ENCODE measurements at places on chromosomes 6 and 20.
A peak's percentile ranks its signal among the peaks of the same experiment; 100 is the strongest.

DNA sequence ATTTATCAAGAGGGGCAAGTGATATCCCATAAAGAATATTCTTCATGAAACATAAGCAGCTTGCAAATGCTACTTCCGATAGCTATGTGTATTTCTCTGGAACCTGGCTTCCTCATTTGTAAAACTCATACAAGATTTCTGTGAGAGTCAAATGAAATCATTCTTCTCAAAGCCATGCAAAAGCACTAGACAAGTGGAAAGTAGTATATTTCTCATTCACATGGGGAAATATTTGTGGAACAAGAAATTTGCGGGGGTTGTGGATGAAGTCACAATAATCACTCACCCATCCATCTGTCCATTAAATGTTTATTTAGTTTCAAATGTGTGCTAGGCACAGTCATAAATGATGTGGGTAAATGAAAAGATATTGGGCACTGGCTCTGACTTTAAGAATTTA is 150.5 kb downstream of the IPCEF1 start:
- DNase-seq = no peak

GRCh38 chr6:25960734-25961133 is 1.9 kb upstream of the TRIM38 start:
- no peak for DNase-seq

GRCh38 chr6:139395891-139396301 is 21.4 kb upstream of the CITED2 start:
- DNase-seq = no peak

- no peak for DNase-seq
These were observed 31.1 kb downstream of the SERPINB6 start for GRCh38 chr6:2940010-2940850.

GRCh38 chr6:150001295-150002008 is 23.9 kb downstream of the RAET1L start:
- no peak for DNase-seq

GRCh38 chr6:87333033-87333432 is 4.0 kb upstream of the GJB7 start:
- no peak for DNase-seq

GRCh38 chr6:160132776-160133338 is 11.2 kb downstream of the SLC22A1 start:
- no peak for DNase-seq

GRCh38 chr20:44033344-44033743 is 118.7 kb downstream of the TOX2 start:
- DNase-seq = no peak

DNA sequence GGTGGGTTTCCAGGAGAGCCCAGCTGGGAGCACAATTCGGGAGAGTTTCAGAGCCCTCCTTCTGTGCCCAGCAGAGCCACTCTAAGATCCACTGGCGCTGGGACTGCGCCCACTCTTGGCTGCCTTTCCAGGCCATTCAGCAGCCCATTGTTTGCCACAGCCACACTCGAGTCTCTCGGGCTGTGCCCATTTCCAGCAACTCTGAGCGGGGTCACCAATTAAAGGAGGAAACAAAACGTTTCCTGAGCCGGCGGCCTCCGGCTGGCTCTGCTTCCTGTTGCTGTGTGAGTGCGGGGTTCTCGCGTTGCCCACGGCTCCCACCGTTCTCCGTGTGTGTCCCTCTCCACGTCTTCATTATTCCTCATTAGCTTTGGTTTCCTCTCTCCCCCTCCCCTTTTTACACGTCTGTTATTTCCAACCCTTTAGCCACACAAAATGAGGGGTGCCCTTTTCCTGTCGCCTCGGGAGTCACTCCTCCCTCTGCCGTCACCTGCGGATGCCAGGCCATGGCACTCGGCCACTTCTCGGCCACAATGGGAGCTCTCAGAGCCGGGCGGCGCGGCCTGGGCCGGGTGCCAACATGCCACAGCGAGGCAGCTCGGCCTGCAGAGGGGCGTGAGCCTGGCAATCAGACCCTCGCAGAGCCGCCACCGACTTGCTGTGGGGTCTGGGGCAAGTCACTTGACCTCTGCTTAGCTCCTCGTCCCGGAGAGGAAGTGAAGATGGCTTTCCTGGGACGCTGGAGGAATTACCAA is 94.3 kb upstream of the NKX2-2 start:
- DNase-seq = no peak

DNA sequence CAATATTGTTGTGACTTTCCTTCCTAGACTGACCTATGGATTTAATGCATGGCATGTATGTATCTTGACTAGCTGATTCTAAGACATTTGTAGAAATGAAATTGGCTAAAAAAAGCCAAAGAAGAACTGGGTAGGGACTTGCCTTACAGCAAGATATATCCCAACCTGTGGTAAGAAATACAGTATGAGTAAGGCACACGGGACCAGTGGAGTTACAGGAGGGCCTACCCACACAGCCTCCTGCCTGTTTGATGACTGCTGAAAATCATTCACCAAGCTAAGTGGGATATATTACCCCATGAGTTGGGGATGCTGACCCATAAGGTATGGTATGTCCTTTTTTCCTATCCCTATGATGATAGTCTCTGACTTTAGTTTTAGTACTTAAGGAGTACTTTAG is 112.2 kb downstream of the INSM1 start:
- no peak for DNase-seq

- DNase-seq = no peak
These were observed 466.5 kb upstream of the RNF217 start for GRCh38 chr6:124495665-124496190.

- DNase-seq = no peak
These were observed 46.2 kb upstream of the SDHAF4 start for GRCh38 chr6:70520575-70520974.

- DNase-seq = no peak
These were observed 178.6 kb downstream of the BACH2 start for GRCh38 chr6:90118069-90118468.

DNA sequence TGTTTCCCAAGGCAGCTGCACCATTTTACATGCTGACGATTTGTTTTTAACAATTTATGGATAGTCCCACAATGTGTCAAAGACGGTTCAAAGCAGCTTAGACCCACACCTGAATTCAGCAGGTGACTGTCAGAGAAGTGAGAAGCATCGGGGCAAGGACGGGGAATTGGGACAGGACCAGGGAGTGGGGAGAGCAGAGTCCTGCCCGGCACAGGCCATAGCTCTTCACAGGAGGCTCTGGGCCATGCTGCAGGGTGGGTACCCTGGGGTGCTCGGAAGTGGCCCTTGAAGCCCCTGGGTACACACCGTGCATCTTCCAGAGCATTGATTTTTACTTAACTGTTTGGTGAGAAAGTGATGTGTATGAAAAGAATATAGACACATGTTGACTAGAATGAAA is 33.2 kb upstream of the PHACTR3 start:
- DNase-seq = no peak

GRCh38 chr6:13262302-13263230 is 65.8 kb downstream of the TBC1D7 start:
- DNase-seq = no peak

GRCh38 chr20:38073307-38074071 is 39.9 kb downstream of the RPRD1B start:
- DNase-seq = no peak

DNA sequence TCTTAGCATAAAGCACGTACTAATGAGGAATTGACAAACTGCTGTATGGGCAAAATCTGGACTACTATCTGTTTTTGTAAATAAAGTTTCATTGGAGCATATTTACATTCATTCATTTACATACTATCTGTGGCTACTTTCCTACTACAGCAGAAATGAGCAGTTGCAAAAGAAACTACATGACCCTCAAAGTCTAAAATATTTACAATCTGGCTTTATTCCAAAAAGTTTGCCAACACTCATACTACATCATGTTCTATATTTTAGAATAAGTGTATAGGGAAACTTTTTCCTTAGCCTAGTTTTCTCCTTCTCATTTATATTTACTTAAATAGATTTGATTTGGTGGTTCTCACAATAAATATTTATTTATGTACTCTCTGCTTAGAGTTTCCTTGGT is 208.2 kb downstream of the RIMS1 start:
- DNase-seq = no peak

GRCh38 chr6:130520221-130520620 is 154.4 kb downstream of the TMEM200A start:
- DNase-seq = no peak

GRCh38 chr6:140572129-140572528 is 1197.7 kb upstream of the CITED2 start:
- DNase-seq = no peak

DNA sequence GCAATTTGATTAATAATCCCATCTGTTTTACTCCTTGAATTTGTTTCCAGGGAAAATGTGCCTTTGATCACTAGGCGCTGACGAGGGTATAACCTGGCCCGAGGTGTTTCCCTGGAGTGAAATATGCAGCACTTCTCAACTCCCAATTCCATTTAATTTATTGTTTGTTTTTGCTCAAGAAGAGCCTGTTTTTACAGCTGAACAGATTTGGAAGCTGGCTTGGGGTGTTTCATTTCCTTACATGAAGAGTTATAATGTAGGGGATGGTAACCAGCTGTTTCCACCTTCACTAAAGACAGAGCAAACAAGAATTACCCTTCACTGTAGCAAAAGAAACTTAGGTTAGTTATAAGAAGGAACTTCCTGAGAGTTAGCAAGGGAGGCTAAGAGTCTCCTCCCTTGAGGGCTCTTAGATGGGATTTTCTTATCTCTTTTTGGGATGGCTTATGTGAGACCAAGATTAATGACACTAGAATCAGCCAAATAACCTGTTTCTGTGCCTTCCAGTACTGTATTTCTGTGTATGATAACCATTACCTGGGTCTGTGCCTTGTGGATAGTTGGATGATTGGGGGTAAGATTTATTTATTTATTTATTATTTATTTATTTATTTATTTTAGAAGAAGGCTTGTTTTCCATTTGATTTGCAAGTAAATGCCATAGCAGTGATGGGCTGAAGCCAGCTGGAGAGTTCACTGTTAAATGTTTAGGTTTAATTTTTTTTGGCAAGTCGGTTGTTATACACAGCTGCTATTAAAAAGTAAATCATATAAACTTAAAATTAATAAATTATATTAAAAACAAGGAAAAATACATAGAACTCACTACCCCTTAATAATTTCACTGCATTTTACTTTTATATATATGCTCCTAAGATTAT is 162.2 kb upstream of the BMP2 start:
- no peak for DNase-seq

GRCh38 chr20:20864351-20865096 is 152.1 kb upstream of the RALGAPA2 start:
- peak; percentile 7 for DNase-seq

DNA sequence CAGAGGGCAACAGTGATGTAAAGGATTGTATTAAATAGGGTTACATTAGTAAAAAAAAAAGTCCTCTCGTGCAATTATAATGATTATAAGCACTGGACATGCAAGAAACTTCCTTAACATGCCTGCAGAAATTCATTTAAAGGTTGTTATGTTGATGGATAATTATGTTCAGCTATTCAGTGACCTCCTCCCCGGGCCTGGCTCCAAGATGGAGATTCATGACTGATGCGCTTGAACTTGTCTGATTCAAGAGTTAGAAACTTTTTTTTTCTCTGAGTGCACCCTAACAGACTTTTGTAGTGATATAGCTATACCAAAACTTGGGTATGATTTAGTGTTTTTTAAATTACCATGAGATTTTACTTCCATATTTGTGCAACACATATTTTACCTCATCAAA is 1170.0 kb upstream of the CITED2 start:
- DNase-seq = no peak

- peak; percentile 86 for DNase-seq
These were observed 90.6 kb downstream of the PSMB1 start for GRCh38 chr6:170462366-170463020.

DNA sequence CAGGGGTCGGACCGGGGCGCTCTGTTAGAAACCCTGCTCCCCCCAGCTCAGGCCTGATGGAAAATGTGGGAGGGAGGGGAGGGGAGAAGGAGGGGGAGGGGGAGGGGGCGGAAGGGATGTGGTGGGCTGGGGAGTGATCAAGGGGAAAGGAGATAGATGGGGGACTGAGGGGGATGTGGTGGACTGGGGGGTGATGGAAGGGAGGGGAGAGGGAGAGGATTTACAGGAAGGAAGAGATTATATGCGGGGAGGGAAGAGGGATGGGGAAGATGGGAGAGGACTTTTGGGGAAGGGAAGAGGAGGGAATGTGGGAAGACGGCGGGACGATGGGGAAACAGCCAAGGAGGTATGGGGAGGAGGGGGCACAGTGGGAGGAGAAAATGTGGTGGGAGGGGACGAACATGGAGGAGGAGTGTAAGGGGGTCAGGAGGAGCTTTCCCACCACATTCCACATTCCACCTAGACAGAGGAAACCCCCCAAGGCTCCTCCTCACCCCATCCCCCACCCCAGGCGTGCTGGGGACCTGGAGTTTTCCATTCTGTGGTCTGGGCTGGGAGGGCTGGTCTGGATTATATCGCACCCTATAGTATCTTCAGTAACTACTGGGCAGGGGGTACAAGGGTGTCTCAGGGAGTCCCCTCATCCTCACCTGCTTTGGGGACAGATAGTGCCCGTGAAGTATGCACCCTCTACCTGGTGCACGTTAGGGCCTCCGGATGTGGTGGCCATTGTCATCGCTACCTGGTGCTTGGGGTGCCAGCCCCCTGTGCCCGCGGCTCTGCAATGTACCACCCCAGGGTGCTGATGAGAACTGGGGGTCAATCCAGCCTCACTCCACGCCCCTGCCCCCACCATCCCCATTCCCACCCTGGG is 578 bp upstream of the PTGIS start:
- DNase-seq = no peak

DNA sequence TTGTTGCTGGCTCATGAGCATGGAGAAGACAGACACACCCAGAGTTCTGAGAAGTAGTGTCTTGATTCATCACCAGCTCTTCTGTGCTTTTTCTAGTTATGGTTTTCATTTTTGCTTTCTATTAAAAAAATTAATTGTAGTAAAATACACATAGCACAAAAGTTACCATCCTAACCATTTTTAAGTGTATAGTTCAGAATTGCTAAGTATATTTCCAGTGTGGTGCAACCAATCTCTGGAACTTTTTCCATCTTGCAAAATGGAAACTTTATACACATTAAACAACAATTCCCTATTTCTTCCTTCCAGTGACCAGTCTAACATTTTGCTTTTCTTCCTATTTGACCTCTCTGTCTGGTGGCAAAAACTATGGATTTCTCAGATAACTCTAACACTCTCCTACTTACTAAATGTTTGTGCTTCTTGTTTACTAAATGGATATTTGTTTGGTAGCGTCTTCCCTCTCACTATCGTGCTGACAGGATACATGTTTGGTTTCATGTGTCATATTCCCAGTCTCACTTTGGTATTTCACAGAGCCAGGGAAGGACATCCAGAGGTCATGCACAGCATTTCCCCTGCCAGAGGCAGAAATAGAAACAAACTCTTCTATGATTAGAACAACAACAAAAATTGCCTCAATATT is 40.6 kb downstream of the TXLNB start:
- DNase-seq = no peak

GRCh38 chr6:56424542-56425083 is 177.2 kb upstream of the COL21A1 start:
- no peak for DNase-seq

- no peak for DNase-seq
These were observed 65.4 kb upstream of the MAFB start for GRCh38 chr20:40754339-40754943.

Data from NCI-H510A (cell line).